Stimulated activated CD4-positive, alpha-beta T cell treated with anti-CD3 and anti-CD28 coated beads, Interleukin-1b, Interleukin-23, amount 100 ng/mL, for 1 hour (primary cell): ENCODE measurements at places on chromosomes 3 and 15.

DNA sequence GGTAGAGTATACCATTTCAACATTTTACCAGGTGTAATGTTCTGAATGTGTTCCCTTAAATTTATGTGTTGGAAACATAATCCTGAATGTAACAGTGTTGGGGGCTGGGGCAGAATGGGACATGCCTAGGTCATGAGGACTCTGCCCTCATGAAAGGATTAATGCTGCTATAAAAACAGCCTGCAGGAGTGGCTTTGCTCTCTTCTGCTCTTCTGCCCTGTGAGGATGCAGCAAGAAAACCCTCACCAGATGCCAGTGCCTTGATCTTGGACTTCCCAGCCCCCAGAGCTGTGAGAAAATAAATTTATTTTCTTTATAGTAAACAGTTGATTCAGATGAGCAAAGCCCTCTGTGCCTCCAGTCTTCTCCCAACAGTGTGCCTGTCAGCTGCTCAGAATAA, 326.0 kb upstream of the ONECUT1 start:
- no peak for DNase-seq

GRCh38 chr3:99862208-99862607, 44.5 kb downstream of the CMSS1 start:
- DNase-seq: no peak

DNA sequence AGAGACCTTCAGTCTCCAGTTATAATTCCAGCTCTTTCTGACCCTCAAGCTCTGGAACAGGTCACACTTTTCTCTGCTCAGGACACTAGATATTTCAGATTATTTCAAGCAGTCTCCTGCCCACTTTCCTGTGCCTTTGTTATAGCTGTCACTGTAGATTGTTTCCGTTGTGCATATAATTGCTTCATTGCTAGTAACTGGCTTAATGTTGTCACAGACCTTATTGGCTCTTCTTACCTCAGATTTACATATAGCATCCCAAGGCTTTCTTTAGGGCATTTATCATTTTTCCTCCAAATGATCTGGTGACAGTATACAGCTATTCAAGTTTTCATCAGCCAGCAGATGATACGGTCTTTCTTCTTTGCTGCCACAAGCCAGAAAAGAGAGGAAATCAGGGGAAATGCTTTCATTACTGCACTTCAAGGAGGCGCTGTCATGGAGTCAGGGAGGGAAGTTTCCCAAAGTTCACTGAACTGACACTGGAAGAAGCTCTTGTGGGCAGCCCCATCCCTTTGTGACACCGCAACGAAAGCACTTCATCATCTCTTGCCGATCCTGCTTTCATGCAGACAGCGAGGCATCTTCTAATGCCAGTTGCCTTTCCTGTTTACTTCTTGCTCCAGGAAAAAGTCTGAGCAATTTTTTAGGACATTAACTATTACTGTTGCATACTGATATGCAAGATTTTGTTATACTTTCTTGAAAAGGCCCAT, 181.9 kb downstream of the CDIN1 start:
- no peak for DNase-seq

DNA sequence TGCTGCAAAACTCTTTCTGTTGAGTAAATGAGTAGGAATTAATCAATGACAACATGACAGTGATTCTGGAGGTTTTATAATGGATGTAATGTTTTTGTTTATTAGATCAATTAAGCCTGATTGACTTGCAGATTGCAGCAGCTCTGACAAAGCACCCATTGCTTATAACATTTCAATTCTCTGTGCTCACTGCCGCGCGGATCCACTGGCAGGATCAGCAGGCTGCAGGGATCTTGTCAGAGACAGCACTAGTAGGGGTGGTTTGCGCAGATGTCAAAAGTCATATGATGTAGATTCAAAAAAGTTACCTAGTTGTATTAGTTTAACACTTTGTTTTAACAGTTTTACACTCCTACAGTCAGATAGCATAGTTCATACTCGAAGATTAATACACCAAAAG, 93.4 kb downstream of the MBNL1 start:
- no peak for DNase-seq

- DNase-seq: no peak
These were observed 30.6 kb upstream of the UBE3A start for GRCh38 chr15:25469377-25469776.

DNA sequence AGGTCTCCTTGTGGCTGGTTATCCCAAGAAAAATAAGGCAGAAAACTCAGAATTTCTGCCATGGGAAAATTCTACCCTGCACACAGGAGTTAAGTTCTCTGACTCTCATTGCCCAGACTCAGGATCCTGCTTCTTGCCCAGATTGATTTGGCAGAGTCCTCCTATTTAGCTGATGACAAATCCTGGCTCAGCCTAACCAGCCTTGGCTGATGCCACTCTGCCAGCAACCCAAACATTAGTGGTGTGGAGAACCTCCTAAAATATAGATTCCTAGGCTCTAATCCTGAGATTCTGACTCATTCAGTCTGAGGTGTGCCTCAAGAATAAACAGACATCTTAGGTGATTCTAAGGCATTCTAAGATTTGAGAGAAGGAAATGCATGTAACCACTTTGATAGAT, 60.5 kb upstream of the ACTC1 start:
- DNase-seq: no peak

DNA sequence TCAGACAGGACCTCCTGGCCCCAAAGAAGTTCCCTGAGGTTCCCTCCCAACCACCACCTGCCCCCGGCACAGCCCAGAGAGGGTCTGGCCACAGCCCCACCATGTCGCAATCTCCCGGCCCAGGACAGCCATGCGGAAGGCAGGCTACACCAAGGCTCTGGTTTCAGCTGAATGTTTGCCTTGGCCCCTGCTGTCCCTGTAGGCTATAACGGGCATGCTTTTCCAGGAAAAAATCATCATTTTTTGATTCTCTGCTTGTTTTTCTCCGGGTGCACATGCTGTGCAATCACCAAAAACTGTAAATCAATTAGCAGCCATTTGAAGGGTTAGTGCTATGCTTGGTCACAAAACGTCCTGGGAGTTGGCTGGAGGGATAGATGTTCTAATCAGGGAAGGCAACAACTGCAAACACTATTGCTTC, 142.7 kb upstream of the IGF1R start:
- no peak for DNase-seq
